HCT116 (cell line): ENCODE measurements at places on chromosomes 12 and 14. TPM values are rescaled to one million over a fixed set of nuclear protein-coding genes. Genes with fewer than 3 reads are reported as not detected.

DNA sequence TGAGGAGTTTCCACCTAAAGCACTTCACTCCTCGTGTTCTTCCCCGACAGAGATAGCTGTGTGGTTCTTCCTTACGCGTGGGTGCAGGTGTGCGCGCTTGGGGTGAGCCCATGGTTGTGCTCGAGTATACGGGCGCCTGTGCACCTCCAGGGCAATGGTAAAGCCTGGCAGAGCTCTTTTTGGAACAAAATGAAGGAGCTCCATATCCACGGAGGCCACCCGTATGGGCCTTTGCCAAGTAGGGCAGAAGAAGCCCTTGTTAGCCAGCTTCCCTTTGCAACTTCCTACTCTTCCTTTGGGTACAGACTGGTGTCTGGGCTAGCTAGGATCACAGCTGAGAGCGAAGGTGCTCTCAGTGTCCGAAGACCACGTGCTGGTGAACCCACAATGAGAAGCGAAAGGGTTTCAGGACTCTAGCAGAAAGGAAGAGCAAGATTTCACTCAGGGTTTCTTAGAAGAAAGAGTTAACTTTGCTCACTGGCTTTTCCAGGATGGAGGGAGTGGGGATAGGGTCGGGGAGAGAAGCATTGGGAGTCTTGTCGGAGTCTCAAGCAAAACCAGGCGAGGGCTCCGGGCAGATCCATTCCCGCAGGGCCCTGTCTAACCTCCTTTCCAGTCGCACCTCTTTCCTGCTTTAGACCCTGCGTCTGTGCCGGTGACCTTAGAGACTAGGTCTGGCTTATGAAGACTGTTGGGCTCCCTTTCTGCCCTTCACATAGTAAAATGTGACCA lies 960 bp upstream of the LRFN5 start:
- no peak for DNase-seq

DNA sequence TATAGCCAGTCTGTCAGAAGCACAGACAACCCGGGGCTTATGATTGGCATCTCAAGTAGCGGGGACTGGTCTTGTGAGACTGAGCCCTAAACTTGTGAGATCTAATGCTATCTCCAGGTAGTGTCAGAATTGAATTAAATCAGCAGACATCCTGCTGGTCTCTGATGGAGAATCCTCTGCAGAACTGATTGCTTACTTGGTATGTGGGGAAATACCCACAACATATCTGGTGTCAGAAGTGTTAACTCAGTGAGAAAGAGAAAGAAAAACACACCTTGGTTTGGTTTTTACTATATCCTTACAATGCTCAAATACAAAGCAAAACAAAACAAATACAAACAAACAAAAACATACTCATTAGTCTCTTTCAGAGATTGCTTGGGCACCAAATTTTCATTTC lies 10.0 kb downstream of the SEL1L start:
- no peak for DNase-seq

GRCh38 chr12:108345716-108346633 lies 6.9 kb upstream of the CMKLR1 start:
- no peak for DNase-seq

DNA sequence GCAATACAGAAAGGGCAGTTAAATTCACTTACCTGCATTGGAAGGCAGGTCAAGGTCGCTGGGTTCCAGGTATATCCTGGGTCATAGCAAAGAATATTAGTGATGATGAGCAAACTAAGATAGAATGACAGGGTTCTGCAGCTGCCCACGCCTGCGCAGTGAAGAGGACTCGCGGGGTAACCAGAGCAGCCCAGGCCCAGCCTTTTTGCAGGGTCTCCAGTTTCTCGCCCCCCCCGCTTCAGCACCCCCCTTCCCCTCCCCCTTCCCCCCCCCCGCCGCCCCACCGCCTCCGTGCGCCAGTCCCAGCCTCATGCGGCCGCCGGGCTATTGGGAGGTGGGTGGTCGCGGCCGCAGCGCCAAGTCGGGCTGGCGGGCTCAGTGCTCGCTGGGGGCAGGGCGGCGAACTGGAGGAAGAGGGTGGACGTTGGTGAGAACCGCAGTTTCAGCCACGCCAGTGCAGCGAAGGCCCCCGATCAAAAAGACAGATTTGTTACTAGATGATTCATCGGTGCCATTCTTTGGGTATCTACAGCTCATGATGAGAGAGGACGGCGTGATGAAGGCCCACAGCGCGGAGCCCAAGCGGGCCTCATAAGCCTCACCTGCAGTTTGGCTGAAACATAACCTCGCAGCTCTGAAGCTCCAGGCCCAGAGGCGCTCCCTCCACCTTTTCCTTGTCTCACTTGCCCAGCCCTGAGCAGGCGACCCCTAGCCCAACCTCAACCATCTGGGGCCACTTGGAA lies 20.2 kb downstream of the SLC2A3 start:
- DNase-seq = no peak

DNA sequence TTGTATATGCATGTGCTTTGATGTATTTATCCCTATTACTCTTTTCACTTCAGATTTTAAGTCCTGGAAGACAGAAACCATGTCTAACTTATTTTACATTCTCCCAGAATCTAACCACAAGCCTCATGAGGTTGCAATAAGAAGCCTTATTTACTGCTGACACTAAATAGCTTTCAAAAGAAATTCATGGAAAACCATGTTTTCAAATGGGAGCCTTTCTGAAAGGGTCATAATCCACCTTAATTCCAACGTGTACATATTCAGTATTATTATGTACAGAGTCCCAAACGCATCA lies 34.4 kb downstream of the CORO1C start:
- DNase-seq = no peak

DNA sequence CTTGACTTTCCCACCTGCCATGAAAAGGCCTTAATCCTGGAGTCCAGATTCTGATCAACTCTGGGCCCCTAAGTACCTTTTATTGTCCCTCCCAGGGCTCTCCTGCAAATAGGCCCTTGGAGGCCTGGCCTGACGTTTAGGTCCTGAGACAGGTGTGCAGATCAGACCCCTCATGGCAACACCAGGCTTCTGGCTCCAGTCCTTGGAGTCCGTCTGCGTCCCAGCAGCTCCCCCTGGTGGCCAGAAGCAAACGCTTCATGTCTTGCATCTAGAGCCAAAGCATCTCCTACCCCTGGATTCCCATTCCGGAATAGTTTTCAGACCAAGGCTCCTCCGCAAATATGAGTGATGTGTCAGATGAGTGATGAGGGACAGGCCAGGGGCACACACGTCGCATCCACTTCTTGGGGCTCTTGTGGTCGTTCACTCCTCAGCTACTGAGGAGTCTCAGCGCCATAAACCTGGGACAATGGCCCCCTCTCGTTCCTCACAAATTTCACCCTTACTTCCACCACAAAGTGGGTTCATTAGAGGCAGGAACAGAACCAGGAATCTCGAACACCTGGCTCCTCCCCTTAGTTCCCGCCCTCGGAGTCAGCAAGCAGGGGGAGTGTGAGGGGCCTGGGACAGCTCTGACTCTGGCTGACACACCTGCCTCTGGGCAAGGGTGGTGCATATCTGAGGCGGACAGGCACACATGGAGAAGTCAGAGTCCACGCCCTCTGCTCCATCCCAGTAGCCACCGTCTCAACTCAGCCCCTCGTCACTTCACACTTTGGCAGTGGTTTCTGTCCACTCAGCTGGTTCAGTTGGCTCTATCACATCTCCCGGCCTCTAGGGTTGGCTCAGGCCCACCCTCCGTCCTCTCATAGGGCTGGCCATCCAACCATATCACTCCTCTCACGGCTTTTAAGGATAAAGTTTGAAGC lies 77.9 kb upstream of the PWP1 start:
- DNase-seq = peak; percentile 57

- DNase-seq = no peak
Observed at GRCh38 chr12:3559601-3560294, 68.7 kb downstream of the PRMT8 start.

- DNase-seq = no peak
Observed at GRCh38 chr12:96502477-96502876, 13.1 kb downstream of the CFAP54 start.

- DNase-seq = no peak
Observed at GRCh38 chr14:104154246-104154645, 15.9 kb downstream of the KIF26A start.

DNA sequence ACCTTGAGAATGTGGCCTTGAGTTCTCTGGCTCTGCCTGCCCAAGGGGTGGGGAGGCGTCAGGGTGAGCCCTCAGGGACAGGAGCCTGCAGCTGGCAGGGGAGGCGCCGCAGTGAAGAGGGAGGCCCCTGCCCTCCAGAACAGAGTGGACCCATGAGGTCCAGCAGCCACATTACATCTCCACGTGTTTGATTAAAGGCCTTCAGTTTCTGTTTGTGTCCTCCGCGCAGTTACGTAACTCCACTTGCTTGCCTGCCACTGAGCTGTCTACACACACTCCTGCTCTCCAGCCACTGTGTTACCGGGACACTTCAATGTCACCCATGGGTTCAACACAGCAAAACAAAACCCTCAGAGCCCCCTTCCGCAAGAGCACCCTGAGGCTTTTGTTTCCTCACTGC lies 70.4 kb downstream of the CHGA start:
- DNase-seq = no peak

GRCh38 chr14:59278111-59278510 lies 89.6 kb downstream of the DAAM1 start:
- peak; percentile 85 for DNase-seq

- DNase-seq = no peak
Observed at GRCh38 chr12:1639538-1639937, 10.5 kb downstream of the WNT5B start.

DNA sequence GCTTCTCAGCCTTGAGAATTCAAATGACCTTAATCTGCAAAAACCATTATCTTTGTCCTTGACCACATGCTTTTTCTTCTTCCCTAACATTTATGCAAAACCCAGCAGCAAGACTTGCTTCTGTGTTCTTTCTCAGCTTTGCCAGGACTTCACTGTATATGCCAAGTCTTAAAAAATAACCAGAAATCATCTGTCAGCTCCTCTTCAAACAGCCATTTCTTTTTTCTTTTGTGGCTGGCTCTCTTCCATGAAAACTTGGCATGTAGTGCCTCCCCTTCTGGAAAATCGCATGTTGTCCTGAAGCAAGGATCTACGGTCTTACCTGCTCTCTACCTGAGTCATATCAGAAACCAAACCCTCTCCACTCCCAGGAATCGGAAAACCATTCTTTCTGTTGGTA lies 364.9 kb downstream of the RPS29 start:
- DNase-seq = no peak

DNA sequence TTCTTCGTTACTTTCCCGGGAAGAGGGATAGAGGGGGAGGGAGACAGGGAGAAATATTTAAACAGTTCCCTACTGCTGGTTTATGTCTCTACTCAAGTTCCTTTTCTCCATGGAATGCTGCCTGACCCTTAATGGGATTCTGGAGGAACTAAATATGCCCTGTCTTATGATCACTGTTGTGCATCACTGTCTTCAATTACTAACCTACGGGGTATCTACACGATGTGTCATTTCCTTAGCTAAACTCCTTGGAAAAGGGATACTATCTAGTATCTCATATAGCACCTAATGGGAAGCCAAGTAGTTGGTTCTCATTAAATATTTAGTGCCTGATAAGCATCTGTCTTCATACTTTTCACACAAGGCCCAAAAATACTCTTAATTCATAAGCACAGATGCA lies 37.5 kb upstream of the FBLN5 start:
- no peak for DNase-seq

DNA sequence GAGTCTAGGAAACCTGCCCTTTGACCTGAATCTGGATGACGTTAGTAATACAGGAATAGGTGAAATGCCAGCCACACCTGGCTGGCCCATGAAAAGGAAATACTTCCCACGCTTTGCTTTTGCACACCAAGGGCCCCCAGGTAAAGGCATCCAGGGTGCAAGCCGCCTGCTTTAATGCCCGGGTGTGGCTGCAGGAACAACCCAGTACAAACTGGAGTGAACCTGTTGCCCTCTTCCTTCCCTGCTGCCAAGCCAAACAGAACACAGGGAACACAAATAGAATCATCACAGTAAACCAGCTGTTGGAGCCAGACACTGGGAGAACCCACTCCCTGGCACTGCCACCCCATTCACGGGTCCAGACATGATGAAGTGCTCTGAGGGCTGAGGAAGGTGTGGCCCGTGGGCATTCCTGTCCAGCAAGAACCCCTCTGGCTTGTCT lies 24.2 kb upstream of the FOS start:
- DNase-seq = no peak

GRCh38 chr14:102323102-102323501 lies 3.6 kb downstream of the ZNF839 start:
- DNase-seq = peak; percentile 59

DNA sequence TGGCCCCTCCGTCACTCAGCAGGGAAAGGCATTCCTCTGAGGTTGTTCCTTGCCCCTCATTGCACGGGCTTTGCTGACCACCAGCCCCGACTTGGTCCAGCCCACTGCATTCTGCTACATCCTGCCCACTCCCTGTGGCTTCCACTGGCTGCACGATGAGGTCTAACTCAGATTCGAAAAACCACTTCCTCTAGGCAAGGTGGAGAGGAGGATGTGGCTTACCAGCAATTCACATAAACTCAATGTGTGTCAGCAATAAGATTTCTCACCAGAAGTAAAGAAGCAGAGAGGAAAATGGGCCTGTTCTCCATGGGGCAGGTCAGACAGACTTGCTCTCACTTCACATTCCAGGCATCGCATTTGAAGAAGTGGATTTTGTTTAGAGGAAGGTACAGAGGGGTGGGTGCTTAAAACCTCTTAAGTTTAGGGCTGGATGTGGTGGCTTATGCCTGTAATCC lies 14.7 kb downstream of the GPR68 start:
- no peak for DNase-seq

- DNase-seq = no peak
Observed at GRCh38 chr12:122894193-122895121, 1.5 kb downstream of the VPS37B start.

GRCh38 chr12:95066091-95066855 lies 7.1 kb downstream of the NR2C1 start:
- no peak for DNase-seq

- no peak for DNase-seq
Observed at GRCh38 chr12:105406497-105406896, 76.0 kb downstream of the C12orf75 start.

- no peak for DNase-seq
Observed at GRCh38 chr12:2960996-2961616, 1.9 kb downstream of the TEAD4 start.

DNA sequence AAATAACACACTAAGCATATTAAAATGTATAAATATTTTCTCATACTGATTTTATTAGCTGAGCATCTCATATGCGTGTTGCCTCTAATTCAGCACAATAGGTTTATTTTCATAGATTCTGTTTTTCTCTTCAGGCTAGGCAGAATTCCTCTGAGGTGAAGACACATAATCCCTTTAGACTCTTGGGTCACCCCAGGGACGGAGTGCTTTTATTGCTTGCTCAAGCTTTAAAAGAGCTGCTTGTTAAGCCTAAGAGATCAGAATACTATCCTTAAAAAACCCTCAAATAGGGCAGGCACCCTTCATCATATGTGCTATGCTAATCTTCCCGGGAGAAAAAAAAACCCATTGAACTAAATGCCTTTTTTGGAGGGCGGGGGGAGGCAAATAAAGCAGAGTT lies 390.1 kb downstream of the KCNH5 start:
- DNase-seq = no peak

Gene SLC25A47
- 0.17 TPM for total RNA-seq

Gene METTL17
- 93.5 TPM for total RNA-seq

Gene ALDH1L2
- 1.5 TPM for total RNA-seq

Gene EIF2S3B
- total RNA-seq = 1.0 TPM

Gene MMP17
- total RNA-seq = 14.3 TPM

Gene SLC5A8
- not detected for total RNA-seq

Gene NEUROD4
- total RNA-seq = not detected

Gene SGPP1
- 17.7 TPM for total RNA-seq

Gene OTUB2
- 6.6 TPM for total RNA-seq
